Effector memory CD4-positive, alpha-beta T cell (primary cell): ENCODE measurements at places on chromosomes 2 and 18.

- no peak for DNase-seq
Measured at GRCh38 chr2:105261061-105261460, 19.5 kb downstream of the GPR45 start.

DNA sequence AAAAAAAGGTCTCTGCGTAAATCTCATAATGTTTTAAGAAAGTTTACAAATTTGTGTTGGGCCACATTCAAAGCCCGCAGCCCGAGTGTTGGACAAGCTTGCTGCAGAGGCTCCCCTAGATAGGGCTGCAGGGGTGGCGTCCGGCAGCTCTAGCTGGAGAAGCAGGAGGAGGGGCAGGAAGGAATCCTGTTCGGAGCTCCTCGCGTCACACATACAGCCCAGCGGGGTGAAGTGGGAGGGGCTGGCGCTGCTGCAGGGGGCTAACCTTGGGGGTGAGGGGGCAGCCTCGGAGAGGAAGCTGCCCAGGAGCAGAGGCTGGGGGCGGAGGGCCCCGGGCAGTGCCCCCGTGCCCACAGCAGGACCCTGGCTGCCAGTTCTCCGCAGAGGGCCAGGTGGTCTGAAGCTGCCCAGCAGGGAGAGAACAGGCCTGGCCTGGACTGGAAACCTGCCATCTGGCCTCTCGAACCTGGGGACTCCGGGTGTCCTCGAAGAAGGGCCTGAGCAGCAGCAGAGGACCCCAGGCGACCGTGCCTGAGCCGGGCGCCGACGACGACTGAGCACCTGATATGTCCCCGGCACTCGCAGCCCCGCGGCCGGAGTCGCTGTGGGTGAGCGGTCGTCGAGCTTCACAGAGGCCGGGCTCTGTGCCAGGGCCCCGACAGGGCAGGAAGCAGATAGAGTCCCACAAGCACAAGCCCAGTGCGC, 2.6 kb upstream of the GPR35 start:
- no peak for DNase-seq

DNA sequence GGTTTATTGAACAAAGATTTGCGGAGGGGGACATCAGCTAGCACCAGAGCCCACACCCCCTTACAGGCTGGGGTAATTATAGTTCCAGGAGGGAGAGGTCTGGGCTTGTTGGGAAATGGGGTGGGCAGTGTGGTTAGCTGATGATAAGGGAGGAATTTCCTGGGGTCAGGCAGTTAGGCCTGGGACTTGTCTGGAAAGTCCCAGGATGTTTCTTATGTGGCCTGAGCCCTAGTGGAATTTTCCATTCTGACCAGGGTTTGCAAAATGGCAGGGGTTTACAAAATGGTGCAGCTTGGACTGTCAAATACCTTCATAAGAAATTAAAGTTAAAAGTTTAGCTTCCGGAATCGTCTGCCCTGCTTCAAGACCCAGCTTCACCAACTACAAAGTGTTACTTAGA, 199.1 kb downstream of the FBXO15 start:
- DNase-seq = no peak

- DNase-seq = no peak
Measured at GRCh38 chr2:75736276-75736675, 25.6 kb upstream of the GCFC2 start.

DNA sequence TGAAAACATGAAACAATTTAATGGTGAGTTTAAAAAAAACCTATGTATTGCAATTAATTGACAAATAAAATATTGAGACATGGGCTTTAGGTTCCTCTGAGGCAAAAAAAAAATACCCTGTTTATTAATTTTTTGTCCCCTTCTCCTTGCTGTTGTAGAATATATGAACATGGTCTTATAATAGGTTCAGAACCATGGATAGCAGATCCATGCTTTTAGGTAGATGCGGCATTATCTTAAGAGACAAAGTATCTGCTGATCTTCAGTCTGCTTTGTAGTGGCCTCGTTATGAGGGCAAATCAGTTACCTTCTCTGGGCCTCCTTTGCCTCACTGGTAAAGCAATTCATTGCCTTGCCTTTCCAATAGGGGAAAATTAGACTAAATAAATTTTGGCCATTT, 850.7 kb downstream of the NRXN1 start:
- DNase-seq = no peak

- no peak for DNase-seq
Measured at GRCh38 chr2:168767258-168767657, 35.2 kb upstream of the NOSTRIN start.

GRCh38 chr2:134660626-134661402, 58.0 kb downstream of the TMEM163 start:
- no peak for DNase-seq

DNA sequence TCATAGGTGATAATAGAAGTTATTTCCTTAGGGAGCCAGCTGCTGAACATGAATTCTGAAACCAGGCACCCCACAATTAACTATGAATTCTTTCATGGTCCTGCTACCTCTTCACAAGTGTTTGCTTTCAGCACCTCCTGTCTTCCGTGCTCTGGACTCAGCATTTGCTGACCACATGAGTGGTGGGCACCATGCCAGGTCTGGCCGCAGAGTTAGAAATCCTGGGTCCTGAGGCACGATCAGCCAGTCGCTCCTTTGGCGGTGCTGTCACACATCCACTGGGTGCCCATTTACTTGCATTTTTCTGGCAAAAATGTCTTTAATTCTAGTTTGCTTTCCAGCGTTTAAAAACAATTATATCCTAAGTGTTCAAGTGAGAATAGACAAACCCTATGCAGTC, 196.4 kb upstream of the PXDN start:
- no peak for DNase-seq
